ENCODE measurements at places on chromosomes 12 and 14.

- no peak for DNase-seq
- H3K36me3 ChIP-seq = peaks cover 5% of the 10 kb centered on the region
- no peaks in the 10 kb centered on the region for H3K27me3 ChIP-seq
- H3K4me1 ChIP-seq = peaks cover 10% of the 10 kb centered on the region
Measured at GRCh38 chr12:44847888-44848702, 28.0 kb downstream of the NELL2 start.

DNA sequence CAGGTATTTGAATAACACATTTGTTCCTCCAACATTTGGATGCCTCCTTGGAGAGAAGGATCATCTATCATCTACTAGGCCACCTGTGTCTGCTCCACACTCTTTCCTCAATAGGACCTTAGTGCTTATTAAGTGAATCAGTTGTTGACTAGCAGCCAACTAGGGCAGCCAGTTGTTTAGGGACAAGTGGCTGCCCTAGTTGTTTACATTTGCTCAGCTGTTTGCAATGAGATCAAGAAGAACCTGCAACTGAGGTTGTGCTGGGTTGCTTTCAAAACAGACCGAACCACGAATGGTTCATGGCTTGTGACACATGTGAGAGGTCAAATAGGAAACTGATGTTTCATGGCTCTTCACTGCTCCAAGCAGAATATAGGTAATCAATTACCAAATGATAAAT lies 53.8 kb downstream of the TMCC3 start:
- no peaks in the 10 kb centered on the region for H3K27me3 ChIP-seq
- H3K27ac ChIP-seq = no peak overlapping the region
- no peaks in the 10 kb centered on the region for H3K36me3 ChIP-seq
- H3K4me3 ChIP-seq = no peak overlapping the region
- no peak for DNase-seq
- no peaks in the 10 kb centered on the region for H3K4me1 ChIP-seq

GRCh38 chr14:75533791-75534555 lies 11.7 kb downstream of the BATF start:
- H3K4me1 ChIP-seq = no peaks in the 10 kb centered on the region
- no peak overlapping the region for H3K4me3 ChIP-seq
- no peak overlapping the region for H3K27ac ChIP-seq
- no peaks in the 10 kb centered on the region for H3K36me3 ChIP-seq
- DNase-seq = no peak

- H3K36me3 ChIP-seq = peaks cover 28% of the 10 kb centered on the region
- no peak overlapping the region for H3K27ac ChIP-seq
- DNase-seq = no peak
- H3K4me1 ChIP-seq = peaks cover 3% of the 10 kb centered on the region
- H3K4me3 ChIP-seq = no peak overlapping the region
Measured at GRCh38 chr14:39395555-39396254, 36.5 kb downstream of the FBXO33 start.
